GM13976 (cell line): ENCODE measurements at places on chromosomes 11 and 22.
A peak's percentile ranks its signal among the peaks of the same experiment; 100 is the strongest.

DNA sequence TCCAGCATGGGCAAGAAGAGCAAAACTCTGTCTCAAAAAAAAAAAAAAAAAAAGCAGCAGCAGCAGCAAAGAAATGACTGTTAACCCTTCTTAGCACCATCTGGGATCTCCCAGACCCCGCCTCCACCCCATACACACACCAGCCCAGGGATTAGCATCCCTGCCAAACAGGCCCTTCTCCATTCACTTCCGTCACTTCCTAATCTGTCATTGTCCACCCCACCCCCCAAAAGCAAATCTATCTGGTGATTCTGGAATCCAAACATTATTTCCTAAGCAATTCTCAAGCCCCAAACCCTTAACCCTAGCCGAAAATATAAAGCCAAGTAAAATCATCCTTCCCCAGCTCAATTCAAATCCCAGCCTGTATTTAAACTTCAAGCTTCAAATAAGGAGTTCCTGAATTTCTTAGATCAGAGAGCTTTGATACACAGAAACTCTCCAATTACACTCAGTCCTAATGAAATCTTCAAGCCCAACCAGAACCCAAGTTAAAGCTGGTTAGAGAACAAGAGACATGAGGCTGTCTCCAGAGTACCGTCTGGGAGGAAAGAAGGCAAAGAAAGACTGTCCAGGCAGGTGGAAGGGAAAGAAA, 6.0 kb upstream of the AHNAK start:
- no peak for DNase-seq

DNA sequence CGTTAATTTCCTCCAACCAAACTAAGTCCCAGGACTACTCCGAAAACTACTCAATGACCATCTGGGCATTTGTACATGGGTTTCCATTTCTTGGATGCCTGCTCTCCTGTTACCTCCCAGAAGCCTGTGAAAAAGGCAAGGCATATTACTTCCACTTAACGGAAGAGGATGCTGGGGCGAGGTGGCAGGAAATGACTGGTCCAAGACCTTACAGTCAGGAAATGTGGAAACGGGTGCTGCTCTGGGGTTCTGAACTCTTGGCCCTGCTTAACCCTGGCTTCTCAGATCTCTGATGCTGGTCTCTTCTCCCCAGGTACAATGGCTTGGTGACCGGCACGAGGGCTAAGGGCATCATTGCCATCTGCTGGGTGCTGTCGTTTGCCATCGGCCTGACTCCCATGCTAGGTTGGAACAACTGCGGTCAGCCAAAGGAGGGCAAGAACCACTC, 12.9 kb downstream of the ADORA2A start:
- no peak for DNase-seq

DNA sequence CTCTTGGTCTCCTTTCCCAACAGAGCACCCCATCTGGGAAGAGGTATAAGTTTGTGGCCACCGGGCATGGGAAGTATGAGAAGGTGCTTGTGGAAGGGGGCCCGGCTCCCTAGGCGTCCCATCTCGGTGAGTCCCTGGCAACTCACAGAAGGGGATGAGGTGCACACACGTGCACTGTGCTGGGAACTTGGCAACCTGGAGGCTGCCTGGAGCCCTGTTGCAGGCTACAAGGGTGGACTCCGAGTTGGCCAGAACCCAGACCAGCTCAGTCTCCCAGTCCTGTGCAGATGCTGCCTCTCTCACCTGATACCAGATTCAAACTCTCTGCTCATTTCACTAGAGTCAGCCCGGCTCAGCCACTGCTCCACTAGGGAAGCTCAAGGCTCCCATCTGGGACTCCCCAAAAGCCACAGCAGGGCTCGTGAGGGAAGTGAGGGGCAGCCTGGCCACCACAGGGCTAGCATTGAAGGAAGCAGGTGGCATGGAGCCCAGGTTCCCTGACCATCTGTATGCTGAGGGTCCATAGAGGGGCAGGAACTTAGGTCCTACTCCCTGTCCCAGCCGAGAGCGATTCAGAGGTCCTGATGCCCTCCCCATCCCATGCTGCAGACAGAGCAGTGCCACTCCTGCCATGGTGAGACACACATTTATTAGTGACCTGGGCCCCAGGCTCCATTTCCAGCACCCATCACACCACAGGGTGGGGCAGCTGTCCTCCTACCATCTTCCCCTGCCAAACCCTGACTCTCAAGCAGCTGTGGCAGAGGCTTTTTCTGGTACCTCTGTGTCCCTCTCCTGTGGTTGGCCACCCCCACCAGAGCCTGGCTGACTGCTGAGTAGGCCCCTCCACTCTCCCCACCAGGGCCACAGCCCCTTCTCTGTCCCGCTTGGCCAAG, 4.0 kb downstream of the PRR33 start:
- DNase-seq: no peak

- DNase-seq: peak; percentile 44
Measured at GRCh38 chr11:86869966-86870570, 69.7 kb downstream of the PRSS23 start.

DNA sequence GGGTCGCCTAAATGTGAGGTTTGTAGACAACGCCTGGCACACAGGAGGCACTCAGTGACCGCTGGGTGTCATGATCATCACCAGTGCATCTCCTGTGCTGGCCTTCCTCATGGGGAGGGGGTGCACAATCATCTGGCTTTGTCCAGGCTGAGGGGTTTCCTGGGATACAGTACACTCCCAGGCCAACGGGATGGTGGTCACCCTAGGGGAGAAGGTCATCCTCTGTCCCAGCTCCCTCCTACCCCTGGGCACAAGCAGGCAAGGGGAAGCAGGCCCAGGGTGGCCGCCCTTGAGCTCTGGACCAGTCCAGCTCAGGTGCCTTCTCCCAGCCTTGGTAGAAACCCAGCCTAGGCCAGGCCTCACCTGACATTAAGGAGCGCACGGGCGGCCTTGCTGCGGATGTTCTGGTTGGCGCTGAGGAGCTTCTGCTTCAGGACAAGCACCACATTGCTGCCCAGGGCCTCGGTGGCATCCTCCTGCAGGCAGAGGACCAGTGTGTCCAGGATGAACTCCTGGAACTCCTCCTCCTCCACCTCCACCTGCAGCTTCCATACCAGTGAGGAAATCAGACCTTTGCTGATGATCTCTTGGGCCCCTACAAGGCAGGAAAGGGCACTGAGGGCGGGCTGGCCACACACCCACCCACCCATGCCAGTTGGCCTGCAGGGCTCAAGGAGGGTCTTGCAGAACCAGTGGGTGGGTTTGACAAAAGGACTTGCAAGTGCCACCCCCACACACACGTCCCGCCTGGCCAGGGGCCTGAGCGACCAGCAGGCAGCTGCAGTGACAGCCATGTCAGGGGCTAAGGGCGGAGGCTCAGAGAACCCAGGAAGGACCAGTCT, 6.6 kb upstream of the GNAZ start:
- peak; percentile 10 for DNase-seq

- peak; percentile 72 for DNase-seq
Measured at GRCh38 chr11:124669193-124669592, 4.3 kb downstream of the SIAE start.

DNA sequence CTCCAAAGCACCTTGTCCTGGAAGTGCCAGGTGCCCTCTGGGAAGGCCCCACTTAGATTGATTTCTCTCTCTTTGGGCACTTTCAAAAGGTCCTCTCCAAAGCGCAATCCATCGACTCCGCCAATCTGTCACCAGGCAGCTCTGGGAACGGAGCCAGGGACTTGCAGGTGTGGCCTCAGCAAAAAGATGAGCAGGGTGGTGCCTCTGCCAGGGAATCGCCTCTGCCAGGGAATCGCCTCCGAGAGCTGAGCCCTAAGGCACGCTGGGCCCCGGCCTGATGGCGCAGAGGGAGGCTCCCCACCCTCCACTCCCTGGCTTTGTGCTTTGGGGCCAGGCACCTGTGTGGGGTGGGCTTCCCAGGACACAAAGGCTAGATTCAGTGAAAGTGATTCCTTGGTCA, 1391.3 kb downstream of the TBC1D22A start:
- DNase-seq: no peak

- DNase-seq: no peak
Measured at GRCh38 chr11:114137838-114138237, 78.3 kb downstream of the ZBTB16 start.

DNA sequence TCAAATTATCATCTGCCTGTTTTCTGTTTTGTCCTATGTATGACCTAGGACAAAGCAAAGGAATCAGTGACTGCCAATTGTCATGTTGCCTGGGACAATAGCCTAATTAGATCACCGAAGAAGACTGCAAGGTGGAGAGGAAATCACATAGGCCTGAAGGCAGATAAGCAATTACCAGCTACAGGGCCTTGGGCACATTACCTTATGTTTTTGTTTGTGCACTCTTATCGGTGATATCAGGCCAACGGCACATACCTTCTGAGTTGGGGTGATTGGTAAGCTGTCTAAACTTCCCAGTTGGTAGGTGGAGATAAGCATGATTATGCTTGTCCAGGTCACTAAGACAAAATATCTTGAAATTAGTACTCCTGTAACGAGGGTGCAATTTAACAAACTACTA, 58.1 kb upstream of the FAM181B start:
- DNase-seq: no peak

- no peak for DNase-seq
Measured at GRCh38 chr11:79925570-79925969, 484.7 kb upstream of the TENM4 start.

DNA sequence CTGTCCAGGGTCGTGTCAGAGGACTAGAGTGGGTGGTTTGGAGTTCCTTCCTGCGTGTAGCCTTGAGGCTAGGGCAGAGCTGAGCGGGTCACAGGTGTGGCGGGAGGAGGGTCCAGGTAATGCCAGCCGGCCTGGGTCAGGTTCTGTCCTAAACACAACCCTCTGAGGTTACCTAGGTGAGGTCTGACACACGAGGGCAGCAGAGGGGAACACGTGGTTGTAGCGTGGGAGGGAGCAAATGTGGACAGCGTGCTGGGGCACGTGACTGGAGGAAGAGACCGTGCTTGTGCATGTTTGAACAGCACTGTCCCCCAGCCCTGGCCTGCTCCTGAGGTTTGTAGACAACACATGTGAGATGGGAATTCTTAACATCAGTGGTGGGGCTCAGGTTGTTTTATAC, 13.1 kb downstream of the MOV10L1 start:
- no peak for DNase-seq

DNA sequence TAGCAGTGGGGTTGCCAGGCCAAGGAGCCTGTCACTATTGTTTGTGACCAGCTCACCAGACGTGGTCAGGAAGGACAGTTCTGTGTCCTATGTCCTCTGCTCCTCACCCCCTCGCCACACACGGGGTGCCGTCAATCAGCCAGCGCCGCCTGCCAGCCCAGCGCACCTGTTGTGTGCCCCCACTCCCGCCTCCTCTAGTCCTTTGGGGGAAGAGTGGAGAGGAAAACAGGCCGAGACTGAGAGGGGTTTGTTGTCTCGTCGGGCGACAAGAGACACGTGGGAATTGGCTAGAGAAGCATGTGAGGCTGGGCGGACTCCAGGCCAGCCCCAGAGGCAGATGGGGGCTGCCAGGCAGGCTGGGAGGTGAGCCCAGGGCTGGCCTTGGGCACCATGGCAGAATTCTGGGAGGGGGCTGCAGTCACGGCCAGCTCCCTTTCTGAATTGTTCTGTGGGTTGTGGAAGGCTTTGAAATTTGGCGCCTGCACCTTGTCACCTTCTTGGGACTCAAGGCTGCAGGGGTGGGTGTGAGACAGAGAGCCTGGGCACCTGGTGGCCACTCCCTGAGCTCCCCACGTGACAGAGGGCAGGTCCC, 3.1 kb upstream of the KCNQ1OT1 start:
- no peak for DNase-seq

- no peak for DNase-seq
Measured at GRCh38 chr11:20739107-20739506, 69.7 kb downstream of the NELL1 start.

DNA sequence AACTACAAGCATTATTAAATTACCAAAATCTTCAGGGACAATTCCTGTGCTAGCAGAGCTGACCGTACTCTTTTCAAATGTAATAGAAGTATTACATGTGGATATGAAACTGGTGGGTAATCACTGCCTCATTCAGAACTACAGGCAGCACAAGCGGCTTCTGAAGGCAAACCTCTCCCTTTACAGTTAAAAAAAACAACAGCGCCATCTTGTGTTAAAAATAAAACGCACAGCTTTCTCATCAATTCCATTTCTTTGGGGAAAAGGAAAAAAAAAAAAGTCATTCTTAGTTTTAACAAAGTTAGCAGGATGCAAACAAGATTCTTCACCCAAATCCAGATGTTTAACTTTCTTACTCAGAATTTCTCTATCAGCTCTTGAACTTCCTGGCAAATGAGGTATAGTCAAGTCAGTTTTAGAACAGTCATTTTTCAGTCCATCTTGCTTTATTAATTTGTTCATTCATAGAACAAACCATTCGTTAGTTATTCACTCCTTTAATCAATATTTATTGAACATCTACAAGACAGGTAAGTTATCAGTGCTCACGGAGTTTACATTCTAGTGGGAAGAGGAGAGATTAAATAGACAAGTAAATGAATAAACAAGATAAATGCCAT, 331.8 kb upstream of the MPPED2 start:
- DNase-seq: peak; percentile 23

GRCh38 chr11:67373648-67374570, 511 bp upstream of the CLCF1 start:
- DNase-seq: peak; percentile 84

GRCh38 chr22:18035751-18036150, 11.4 kb upstream of the MICAL3 start:
- no peak for DNase-seq

DNA sequence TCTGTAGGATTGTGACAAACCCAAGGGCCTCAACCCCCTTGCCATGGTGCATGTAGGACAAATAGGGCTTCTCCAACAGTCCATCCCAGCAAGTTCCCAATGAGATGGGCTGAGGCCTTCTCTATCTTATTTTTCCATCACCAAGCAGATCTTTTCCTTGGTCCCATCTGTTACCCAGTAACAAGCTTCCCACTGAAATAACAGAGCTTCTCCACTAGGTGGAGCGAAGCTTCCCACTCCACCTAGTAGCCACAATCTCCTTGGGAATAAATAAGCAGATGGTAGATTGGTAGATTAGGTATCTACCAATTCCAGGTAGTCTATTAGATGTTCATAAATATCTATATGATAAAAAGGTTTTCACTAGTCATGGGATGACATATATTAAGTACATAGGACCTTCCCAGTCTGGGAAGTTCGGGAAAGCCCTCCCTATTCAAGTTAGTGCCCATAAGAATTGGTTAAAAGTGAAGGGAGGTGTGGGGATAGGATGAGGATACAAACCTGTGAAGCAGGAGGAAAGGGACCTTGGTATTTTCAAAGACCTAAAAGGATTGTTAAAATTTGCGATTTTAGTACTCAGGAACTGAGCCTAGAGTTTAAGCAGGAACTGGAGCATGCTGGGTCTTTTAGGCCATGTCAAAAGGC, 5.9 kb upstream of the OR52L1 start:
- peak; percentile 39 for DNase-seq

GRCh38 chr22:35258191-35258988, 1.1 kb downstream of the HMGXB4 start:
- no peak for DNase-seq

GRCh38 chr11:46896719-46897406, 21.5 kb downstream of the LRP4 start:
- DNase-seq: peak; percentile 65
